ENCODE measurements at places on chromosomes 7 and 10. TPM values are rescaled to one million over a fixed set of nuclear protein-coding genes. Genes with fewer than 3 reads are reported as not detected.

Gene IL6
- 6.3 TPM for total RNA-seq

Gene POU6F2
- total RNA-seq, result 1.3 TPM

Gene DGKI
- total RNA-seq, result 2.7 TPM

Gene LLCFC1
- not detected for total RNA-seq

Gene LIMK1
- total RNA-seq, result 30.3 TPM

Gene IDE
- 15.1 TPM for total RNA-seq

Gene MIOS
- total RNA-seq, result 35.9 TPM

Gene FAM149B1
- total RNA-seq, result 11.0 TPM

Gene CDHR3
- total RNA-seq, result 12.9 TPM

Gene ARMC10
- total RNA-seq, result 52.9 TPM

Gene DPP6
- 1.6 TPM for total RNA-seq

Gene SUGCT
- total RNA-seq, result 5.0 TPM

Gene PLAU
- 2.8 TPM for total RNA-seq

- no peak for DNase-seq
Measured at GRCh38 chr7:50754684-50755083, 28.0 kb downstream of the GRB10 start.

DNA sequence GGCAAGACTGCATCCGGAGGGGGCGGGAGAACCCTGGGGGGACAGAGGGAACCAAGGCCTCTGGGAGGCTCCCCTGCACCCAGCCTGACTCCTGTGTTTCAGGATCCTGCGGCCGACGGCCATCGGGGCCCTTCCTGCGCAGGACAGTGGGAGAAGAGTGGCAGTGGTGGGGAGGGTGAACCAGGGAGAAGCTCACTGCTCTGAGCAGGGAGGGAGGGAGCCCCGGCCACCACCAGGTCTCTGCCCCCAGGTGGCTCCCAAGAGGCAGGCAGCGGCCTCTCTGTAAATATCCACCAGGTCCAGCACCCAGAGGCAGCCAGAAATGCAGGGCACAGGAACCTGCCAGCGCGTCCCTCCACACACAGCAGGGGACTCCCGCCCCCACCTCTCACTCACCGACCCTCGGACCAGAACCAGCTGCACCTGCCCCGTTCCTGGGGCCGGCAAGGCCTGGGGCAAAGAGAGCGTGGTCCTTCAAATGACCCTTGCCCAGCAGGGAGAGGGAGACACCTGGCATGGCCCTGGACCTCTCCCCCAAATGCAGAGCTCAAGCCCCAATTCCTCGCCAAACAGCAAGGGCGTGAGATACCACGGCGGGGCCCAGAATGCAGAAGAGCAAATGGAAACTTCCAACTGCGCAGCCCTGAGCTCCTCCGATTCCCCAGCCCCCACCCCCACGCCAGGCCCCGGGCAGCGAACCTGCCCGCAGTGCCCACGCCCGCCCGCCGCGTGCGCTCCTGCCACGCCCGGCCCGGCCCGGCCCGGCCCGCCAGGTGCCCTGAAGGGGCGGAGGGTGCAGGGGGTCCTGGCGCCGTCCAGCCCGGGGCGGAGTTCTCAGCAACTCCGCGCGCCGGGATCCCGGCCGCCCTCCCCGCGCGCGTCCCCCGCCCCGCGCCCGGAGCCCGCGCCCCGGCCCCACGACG is 805 bp downstream of the RASGEF1A start:
- no peak for DNase-seq

- DNase-seq, result no peak
Measured at GRCh38 chr7:141841385-141841784, at the start of gene PRSS37. PRSS37 (minus strand) TSS chr7:141841485; CDS start chr7:141841049, 436 bp downstream.

GRCh38 chr7:50207251-50207564 is 97.3 kb upstream of the IKZF1 start:
- no peak for DNase-seq

GRCh38 chr10:24958721-24959381 is 6.4 kb upstream of the PRTFDC1 start:
- DNase-seq, result no peak

DNA sequence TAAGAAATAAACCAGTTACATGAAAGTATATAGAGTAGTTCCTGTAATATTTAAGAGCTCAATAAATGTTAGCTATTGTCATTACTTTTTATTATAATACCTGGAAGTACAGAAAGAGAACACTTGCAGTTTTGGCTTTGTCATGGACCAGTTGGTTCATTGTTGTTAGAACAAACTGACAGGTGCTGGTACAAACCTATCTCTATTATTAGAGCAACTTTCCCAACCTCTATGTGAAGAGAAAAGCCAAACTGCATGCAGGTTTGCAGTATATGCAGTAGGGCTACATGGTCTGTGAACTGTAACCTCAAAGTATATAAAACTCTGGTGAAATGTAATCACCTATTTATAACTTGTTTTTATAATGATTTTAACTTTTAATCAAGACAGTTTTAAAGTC is 20.4 kb downstream of the DNAJC9 start:
- DNase-seq, result no peak

DNA sequence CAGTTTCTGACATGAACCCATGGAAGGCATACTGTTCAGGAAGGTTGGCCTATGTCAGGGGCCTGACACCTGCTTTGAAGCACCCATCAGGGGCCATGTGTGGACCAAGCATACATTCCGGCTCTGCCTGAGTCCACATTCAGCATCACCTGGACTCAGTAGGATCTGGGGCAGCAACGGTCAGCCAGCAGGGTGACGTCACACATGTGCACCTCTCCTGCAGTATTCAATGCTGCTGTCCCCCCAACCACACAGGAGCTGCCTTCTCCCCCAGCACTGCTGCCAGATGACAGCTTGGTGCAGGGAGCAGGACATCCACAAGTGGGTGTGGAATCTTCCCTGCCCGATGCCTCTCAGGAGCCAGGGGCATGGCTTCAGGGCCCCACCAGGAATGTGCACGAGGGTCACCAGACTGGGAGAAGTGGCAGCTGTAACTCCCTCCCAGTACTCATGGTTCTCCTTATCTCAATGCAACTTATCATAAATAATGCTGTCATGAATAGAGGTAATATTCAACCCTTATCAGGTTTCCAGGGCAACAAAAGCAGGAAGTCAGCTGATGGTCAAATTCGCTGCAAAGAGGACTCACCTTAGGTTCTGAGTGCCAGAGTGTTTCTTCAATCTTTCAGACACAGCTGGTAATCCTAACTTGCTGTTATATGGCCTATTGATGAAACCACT is 292.9 kb downstream of the PAXIP1 start:
- no peak for DNase-seq

- no peak for DNase-seq
Measured at GRCh38 chr10:96344178-96344577, 14.6 kb downstream of the OPALIN start.

DNA sequence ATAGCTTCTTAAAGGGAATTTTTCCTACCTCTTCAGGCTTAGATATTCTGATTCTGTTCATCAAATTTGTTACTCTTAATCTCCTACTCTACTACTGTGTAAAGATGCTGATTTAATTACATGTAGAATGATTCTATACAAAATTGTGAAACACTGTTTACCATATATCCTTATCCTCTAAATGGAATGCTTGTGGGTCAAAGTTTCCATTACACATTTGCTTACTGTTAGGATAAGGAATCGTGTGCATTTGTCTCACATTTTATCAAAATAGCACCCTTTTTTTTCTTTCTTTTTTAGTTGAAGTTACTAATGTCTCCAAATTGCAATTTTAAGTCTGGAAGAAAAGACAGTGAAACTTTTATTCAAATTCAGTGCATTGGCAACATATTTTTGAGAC is 65.3 kb downstream of the TFEC start:
- no peak for DNase-seq

- no peak for DNase-seq
Measured at GRCh38 chr7:55073976-55074528, 55.2 kb downstream of the EGFR start.

DNA sequence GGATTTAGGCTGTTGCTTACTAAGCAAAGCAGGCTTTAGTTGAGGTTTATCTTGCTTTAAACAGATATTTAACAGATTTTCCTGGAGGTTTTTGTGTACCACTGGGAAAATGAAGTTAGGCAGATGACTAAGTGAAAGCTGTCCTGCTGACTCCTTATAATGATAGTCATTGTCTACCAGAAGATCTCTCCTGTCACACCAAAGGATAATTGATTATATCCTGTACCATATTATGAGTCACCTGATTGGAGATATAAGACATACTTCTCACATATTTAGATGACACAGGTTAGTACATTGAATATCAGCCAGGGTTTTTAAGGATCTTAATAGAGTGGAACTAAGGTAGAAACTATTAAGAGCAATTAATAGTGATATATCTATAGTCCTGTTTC is 68.4 kb downstream of the PTEN start:
- DNase-seq, result no peak

GRCh38 chr10:88545359-88545758 is 37.8 kb downstream of the RNLS start:
- no peak for DNase-seq

DNA sequence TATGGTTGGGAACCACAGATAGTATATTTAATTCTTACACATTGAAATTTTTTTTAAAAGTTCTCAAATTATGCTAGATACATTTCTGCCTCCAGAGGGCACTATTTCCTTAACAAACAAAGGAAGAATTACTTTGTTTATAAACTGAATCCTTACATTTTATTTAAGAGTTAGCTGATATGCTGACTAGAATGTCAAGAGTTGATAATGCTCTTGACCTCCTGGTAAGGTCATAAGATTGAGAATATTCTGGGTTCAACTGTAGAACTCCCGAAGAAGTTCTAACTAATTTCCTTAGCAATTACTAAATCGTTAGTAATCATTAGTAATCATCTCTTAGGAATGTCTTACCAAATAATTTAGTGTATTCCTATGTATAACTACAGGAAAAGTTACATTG is 95.3 kb upstream of the CYP26C1 start:
- peak; percentile 25 for DNase-seq

GRCh38 chr10:17655567-17656146 is 11.7 kb downstream of the STAM start:
- no peak for DNase-seq

GRCh38 chr7:44384586-44385433 is 59.4 kb upstream of the CAMK2B start:
- no peak for DNase-seq

GRCh38 chr7:149004405-149005370 is 23.6 kb downstream of the PDIA4 start:
- DNase-seq, result no peak

GRCh38 chr7:41869596-41869995 is 166.7 kb upstream of the INHBA start:
- DNase-seq, result no peak
